ENCODE measurements at places on chromosomes 5 and 9. TPM values are rescaled to one million over a fixed set of nuclear protein-coding genes. Genes with fewer than 3 reads are reported as not detected.

- no peak for DNase-seq
Observed at GRCh38 chr5:65801352-65801783, 79.4 kb downstream of the NLN start.

DNA sequence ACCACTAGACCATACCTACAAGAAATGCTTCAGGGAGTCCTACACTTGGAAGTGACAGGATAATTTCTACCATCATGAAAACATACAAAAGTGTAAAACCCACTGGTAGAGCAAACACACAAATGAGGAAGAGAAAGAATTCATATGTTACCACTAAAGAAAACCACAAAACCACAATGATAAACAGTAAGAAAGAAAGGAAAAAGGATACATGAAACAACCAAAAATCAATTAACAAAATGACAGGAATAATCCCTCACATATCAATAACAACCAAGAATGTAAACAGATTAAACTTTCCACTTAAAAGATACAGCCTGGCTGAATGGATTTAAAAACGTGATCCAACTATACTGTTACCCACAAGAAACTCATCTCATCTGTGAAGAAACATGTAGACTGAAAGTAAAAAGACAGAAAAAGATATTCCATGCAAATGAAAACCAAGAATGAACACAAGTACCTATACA lies 83.4 kb downstream of the LPAR1 start:
- no peak for DNase-seq

- no peak for DNase-seq
Observed at GRCh38 chr5:107913494-107913893, 242.8 kb upstream of the EFNA5 start.

DNA sequence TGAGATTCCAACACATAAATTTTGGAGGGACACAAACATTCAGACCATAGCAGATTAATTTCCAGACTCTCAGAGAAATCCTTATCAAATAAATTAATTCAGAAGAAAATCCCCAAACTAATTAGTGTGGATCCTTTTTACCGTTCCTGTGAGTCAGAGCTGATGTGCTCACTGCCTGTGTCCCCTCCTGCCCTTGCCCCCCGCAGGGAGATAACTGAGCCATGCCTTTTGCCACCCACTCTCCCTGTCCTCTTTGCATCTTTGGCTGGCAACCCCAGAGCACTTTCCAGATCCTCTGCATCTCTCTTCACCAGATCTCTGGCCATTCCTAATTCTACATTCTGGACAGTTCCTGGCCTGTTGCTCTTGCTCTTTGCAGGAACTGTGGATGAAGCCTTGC lies 135.4 kb upstream of the MAP1B start:
- DNase-seq = no peak

DNA sequence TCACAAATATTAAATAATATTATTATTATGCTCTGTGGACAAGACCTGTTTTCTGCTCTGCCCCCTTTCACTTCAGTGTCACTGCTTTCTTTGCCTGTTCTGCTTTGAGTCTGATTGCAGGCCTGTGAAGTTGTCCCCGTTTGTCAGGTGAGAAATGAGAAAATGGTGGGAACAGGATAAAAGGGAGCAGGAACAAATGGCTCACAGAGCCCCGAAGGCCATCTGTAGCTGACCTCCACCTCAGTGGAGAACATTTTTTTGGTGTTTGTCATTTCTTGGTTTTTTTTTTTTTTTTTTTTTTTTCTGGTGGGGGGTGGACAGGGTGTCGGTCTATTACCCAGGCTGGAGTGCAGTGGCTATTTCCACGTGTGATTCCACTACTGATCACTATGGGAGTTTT lies 13.2 kb upstream of the S100Z start:
- DNase-seq = no peak

GRCh38 chr9:127847178-127847510 lies 7.3 kb downstream of the ENG start:
- no peak for DNase-seq

GRCh38 chr9:99192786-99193465 lies 28.8 kb downstream of the ALG2 start:
- no peak for DNase-seq

GRCh38 chr5:100904259-100904861 lies 1.3 kb upstream of the ST8SIA4 start:
- DNase-seq = no peak

DNA sequence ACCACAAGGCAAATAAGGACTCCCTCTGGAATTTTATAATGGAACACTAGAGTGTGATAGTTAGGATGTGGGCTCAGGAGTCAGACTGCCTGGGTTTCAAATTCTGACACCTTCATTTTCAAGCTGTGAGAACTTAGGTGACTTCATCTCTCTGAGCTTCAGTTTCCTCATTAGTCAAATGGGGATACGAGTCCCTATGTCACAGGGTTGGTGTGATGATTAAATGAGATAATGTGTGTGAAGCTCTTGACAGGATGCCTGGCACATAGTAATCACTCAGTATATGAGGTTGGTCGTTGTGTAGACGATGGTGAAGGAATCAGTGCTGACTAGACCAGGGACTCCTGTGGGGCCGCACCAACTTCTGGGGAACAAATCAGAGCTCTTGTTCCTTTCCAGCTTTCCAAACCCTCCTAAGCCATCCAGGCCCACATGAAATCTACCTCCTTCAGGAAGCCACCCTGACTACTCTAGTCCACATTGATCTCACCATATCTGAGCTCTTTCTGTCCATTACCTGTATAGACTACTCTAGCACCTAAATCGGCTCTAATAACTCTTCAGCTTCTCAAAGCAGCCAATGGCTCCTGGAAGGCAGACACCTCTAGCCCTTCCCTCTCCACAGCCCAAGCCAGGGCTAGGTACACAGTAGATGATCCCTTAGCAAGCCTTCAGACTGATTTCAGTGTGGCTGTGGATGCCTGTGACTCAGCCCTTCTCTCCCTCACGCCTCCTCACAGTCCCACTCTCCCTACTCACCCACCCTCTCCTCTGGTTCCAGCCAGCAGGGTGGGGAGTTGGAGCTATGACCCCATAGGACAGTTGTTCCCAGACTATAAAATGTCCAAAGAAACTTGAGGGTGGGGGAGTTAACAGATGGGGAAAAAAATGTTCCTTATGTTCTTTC lies 2.5 kb upstream of the TCF7 start:
- peak; percentile 61 for DNase-seq

DNA sequence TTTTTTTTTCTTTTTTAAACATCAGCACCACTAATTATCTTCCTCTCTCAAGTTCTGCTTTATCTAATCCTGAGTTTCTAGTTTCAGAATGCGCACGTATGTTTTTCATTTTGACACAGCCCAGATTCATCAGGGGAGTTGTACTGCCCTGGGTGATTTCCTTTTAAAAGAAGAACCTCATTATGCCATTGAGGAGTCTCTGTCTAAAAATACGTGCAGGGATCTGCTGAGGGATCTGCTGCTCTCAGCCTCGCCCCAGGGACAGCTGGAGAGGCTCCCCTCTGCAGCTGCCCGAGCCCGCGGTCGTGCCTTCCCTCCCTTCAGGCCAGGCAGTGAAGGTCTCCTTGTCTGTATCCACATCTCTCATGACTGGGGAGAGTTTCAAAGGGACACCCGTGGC lies 273.1 kb downstream of the ARHGEF28 start:
- no peak for DNase-seq

DNA sequence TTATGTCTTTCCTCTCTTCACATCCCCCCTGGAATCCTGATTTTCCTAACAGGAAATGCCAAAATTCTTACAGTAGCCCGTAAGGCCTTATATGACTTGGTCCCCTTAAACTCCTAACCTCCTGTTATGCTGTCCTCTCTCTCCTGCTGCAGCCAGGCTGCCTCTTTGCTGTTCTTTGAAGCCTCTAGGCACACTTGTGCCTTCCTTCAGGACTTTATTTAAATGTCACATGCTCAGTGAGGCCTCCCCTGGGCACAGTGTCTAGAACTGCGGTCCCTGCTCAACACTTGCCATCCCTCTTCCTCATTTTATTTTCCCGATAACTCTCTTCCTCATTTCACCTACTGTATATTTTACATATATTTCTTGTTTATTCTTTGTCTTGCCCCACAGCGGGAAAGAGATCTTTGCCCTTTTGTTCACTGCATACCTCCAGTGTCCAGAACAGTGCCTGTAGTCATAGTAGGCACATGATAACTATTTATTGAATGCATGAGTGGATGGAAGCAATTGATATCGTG lies 5.5 kb upstream of the SHB start:
- no peak for DNase-seq

GRCh38 chr5:10434392-10434791 lies 7.3 kb upstream of the ROPN1L start:
- DNase-seq = no peak

GRCh38 chr9:87667164-87667738 lies 58.7 kb upstream of the CTSL start:
- DNase-seq = no peak

DNA sequence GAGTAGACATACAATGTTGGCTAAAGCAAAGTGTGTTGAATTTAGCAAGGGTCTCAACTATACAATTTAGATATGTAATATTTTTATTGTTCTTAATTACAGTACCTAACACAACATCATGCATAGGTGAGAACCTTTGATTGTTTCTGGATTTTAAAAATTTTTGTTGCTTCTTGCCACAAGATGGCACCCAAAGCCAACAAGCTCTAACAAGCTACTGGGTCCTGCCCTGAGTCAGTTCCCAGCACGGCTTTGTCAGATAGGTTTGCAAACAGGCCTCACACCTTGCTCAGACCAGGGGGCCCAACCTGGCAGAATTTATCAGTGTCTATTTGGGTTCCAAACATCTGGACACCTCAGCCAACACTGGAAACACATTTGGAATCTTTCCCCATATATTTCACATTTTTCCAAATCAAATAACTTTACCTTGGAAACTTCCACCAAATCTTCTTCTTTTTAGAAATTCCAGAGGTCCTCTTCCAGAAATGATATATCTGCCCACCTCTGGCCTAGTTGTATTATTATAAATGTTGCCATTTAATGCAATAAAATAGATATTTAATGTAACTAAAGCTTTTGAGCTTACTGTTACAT lies 49.5 kb upstream of the EGFLAM start:
- no peak for DNase-seq

- no peak for DNase-seq
Observed at GRCh38 chr9:2229109-2229721, 214.1 kb downstream of the SMARCA2 start.

DNA sequence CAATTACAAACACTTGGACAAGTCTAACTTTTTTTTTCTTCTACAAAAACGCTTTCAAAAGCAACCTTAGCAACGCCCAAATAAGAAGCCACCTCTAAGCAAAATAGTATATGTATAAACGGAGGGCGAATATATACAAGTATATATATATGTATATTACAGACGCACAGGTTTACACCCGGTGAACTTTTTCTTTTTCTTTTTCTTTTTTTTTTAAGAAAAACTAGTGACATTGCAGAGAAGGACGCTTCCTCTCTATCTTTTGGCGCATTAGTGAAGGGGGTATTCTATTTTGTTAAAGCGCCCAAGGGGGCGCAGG lies 200 bp downstream of the NPR3 start:
- DNase-seq = no peak

GRCh38 chr5:35856765-35857351 lies at the start of gene IL7R:
TSS of gene IL7R (plus strand) at chr5:35856891. CDS start at chr5:35856978, 87 bp downstream.
- no peak for DNase-seq

DNA sequence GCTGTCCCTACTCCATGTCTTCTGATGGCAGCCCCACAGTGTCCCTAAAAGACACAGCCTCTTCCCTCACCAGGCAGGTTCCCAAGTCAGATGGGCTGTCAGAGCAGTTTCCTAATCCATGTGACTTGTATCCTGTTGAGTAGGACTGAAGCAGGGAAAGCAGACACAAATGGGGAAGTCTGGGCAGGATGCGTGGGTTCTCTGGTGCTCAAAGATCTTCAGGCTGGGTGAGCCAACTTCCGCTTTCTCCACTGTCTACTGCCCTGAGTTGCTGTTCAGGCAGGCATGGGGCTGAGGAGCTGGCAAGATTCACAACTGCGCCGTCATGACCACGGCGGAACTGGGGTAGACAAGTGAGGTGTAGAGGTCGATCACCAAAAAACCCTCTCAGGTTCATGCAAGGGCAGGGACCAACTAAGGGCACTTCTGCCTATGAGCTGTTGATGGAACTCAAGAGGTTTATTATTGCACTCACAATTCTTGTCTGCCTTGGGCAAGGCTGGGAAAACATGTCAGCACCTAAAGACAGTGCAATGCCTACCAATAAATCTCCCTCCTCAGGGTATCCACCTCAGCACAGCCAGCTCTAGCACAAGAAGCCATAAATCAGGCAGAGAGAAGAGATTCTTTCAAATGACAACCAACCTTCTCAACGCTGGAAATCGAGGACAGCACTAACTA lies 83.4 kb downstream of the RAPGEF1 start:
- peak; percentile 47 for DNase-seq

- DNase-seq = no peak
Observed at GRCh38 chr5:156444753-156445291, 117.9 kb downstream of the SGCD start.

GRCh38 chr9:121654499-121655140 lies 3.2 kb downstream of the DAB2IP start:
- no peak for DNase-seq

The PPIC gene
- 122 TPM for total RNA-seq

The CARTPT gene
- not detected for total RNA-seq

The PCDHAC2 gene
- 2.5 TPM for total RNA-seq

The ZNF366 gene
- total RNA-seq = 1.3 TPM

The BARX1 gene
- not detected for total RNA-seq

The PCDH12 gene
- 7.7 TPM for total RNA-seq

The FAM81B gene
- 5.9 TPM for total RNA-seq

The EDIL3 gene
- total RNA-seq = 2.5 TPM

Measured in thyroid gland (tissue), 4 donors.